Adrenal gland (tissue), 19 donors: ENCODE measurements at places on chromosomes 4 and X. TPM values are rescaled to one million over a fixed set of nuclear protein-coding genes. Genes with fewer than 3 reads are reported as not detected.

- H3K4me1 ChIP-seq: no peaks in the 10 kb centered on the region
- peaks cover 3% of the 10 kb centered on the region for H3K27me3 ChIP-seq
- H3K27ac ChIP-seq: no peak overlapping the region
- no peak overlapping the region for H3K4me3 ChIP-seq
- no peaks in the 10 kb centered on the region for H3K36me3 ChIP-seq
- no peak for DNase-seq
Measured at GRCh38 chrX:118218940-118219339, 102.3 kb upstream of the KLHL13 start.

DNA sequence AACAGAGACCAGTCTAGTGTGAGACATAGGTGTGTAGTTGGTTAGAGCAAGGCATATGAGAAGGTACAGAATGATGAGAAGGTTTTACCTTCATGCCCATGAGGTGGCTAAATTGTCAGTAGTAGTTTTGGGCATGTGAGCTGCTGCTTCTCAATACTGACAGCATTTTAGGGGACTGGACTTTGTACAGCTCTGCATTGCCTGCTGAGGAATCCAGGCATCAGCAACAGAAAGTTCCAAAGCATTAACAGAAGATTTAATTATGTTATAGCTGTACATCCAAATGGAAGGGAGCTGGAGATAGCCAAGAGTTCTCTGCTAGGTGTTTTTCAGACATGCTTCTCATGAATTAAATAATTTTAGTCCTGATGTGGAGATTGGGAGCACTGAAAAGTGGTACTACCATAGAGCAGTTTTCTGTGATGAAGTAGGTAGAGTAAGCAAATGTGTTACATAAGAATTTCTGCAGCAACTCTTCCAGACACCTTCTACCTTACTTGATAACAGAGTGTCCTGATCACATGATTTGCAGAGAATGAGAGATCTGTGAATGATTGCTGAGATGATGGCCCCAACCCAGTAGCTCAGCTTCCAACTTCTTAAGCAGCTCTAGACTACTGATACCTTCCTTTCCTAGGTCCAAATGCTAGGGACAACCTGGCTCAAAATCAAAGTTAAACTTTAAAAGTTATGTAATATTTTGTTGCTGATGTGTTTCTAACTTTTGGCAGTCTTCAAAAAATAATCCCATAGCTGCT lies 30.4 kb downstream of the FNIP2 start:
- H3K27me3 ChIP-seq: no peaks in the 10 kb centered on the region
- H3K27ac ChIP-seq: no peak overlapping the region
- no peaks in the 10 kb centered on the region for H3K4me1 ChIP-seq
- DNase-seq: no peak

- H3K36me3 ChIP-seq: no peaks in the 10 kb centered on the region
- peaks cover 17% of the 10 kb centered on the region for H3K4me1 ChIP-seq
- H3K27me3 ChIP-seq: no peaks in the 10 kb centered on the region
- no peak overlapping the region for H3K4me3 ChIP-seq
Measured at GRCh38 chr4:80180743-80181142, 16.6 kb upstream of the PRDM8 start.

- DNase-seq: peak; percentile 28
- no peaks in the 10 kb centered on the region for H3K36me3 ChIP-seq
- H3K27me3 ChIP-seq: no peaks in the 10 kb centered on the region
- H3K27ac ChIP-seq: no peak overlapping the region
- no peaks in the 10 kb centered on the region for H3K4me1 ChIP-seq
Measured at GRCh38 chr4:42627885-42628646, 28.8 kb downstream of the ATP8A1 start.

DNA sequence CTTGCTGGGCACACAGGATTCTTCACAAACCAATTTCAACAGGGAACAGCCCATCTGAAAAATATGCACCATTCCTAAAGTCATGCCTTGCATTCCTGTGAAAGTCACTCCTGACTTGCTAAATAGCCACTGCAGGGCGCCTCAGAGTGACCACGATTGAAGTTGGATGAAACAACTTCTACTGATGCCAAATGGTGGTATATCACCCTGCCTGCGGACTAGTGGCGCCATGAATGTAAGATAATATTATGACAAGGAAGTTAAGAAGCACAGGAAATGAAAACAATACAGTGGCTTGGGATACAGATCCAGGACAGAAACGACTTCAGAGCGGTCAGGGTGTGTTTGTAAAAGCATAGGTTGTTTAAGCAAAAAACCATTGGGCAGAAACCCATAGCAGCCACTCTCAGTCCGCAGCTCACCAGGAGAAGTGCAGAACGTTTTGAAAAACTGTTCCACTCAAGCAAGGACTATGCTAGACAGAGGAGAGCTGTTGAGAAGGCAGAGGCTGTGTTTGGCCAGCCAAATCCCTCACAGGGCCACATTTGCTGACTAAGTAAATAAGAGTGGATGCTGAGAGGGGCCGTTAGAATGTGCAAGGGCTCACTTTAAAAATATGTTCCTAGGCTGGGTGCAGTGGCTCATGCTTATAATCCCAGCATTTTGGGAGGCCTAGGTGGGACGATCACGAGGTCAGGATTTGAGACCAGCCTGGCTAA lies 250.4 kb downstream of the PTTG2 start:
- no peak for DNase-seq
- H3K4me3 ChIP-seq: no peak overlapping the region
- H3K27ac ChIP-seq: no peak overlapping the region
- no peaks in the 10 kb centered on the region for H3K36me3 ChIP-seq

DNA sequence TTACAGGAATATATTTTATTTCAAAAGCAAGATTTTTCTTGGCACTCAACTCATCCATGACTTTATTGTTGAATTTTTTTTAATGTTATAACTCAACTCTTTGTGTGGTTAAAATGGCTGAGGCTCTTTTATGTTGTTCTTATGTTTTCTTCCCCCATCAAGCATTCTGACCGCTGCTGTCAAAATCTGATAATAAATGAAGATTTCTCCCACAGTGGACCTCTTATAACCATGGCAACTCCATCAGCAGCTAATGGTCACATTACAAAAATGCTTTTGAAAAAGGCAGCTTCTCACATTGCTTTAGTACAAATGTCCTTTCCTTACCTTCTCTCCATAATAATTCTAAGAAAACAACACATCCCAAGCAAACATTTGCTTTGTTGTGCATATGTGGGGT lies 96.0 kb upstream of the ATOH1 start:
- H3K27ac ChIP-seq: no peak overlapping the region
- H3K4me3 ChIP-seq: no peak overlapping the region
- no peak for DNase-seq
- no peaks in the 10 kb centered on the region for H3K27me3 ChIP-seq
- no peaks in the 10 kb centered on the region for H3K4me1 ChIP-seq

GRCh38 chr4:165991325-165992180 lies 118.5 kb downstream of the TLL1 start:
- H3K27me3 ChIP-seq: no peaks in the 10 kb centered on the region
- no peaks in the 10 kb centered on the region for H3K4me1 ChIP-seq
- H3K27ac ChIP-seq: no peak overlapping the region
- DNase-seq: no peak
- H3K36me3 ChIP-seq: no peaks in the 10 kb centered on the region

GRCh38 chrX:138877746-138878145 lies 166.2 kb upstream of the FGF13 start:
- no peaks in the 10 kb centered on the region for H3K27me3 ChIP-seq
- H3K4me1 ChIP-seq: no peaks in the 10 kb centered on the region
- H3K27ac ChIP-seq: no peak overlapping the region
- no peak overlapping the region for H3K4me3 ChIP-seq
- no peaks in the 10 kb centered on the region for H3K36me3 ChIP-seq
- DNase-seq: no peak

DNA sequence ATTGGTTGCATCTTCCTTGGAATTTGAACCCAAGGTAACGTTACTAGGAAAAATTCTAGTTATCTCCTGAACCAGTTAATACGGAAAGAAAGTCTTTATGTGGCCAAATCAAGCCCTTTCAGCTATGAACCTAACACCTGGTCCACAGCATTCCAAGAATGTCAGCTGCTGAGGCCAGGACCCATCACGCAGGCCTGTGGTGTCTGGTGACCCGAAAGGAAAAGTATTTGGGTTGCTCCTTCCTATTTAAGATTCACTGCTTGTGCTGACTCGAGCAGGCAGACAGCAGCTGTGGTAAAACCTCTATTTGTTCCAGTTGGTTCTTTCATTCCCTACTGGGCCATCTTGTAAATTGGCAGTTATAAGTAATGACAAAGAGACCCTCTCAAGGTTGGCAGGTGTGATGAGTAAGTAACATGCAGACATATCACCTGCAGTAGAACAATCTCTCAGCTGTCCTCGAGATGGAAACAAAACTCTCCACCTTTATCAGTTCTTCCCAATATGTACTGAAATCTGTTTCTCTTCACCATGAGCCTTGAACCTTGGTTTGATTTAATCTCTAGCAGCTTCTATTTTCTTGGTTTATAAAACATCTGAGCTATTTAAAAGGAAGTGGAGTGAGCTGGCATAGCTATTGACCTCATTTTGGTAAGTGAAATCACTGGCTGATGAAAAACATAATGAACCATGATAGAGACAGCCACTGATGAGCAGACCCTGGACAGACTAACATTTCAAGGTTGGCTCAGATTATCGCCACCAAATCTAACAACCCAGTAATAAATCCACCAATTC lies 182.1 kb upstream of the SMIM31 start:
- DNase-seq: no peak
- H3K27ac ChIP-seq: no peak overlapping the region

- no peak overlapping the region for H3K27ac ChIP-seq
- H3K4me3 ChIP-seq: no peak overlapping the region
- no peaks in the 10 kb centered on the region for H3K27me3 ChIP-seq
- no peaks in the 10 kb centered on the region for H3K4me1 ChIP-seq
Measured at GRCh38 chr4:33060674-33061542, 2340.7 kb downstream of the PCDH7 start.

DNA sequence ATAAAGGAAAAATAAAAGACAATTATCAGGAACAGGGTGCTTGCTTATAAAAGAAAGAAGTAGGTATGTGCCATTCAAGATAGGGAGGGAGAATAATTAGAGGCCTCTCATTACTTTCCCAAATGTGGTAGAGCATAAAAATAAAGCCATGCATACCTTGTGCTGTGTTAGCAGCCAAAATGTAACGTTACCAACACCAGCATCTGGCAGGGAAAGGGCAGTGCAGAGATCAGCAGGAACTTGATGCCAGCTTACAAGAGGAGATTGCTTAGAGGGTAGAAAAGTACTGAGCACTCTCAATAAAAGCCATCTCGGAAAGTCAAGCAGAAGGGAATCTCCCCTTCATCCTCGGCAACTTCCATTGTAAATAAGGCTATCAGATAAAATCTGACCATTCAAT lies 195.6 kb downstream of the RASL11B start:
- no peaks in the 10 kb centered on the region for H3K36me3 ChIP-seq
- no peak overlapping the region for H3K4me3 ChIP-seq
- DNase-seq: no peak
- no peaks in the 10 kb centered on the region for H3K4me1 ChIP-seq

GRCh38 chrX:143058120-143058519 lies 32.4 kb downstream of the SPANXN4 start:
- no peaks in the 10 kb centered on the region for H3K36me3 ChIP-seq
- no peaks in the 10 kb centered on the region for H3K27me3 ChIP-seq
- H3K4me3 ChIP-seq: no peak overlapping the region
- no peak overlapping the region for H3K27ac ChIP-seq
- DNase-seq: no peak

DNA sequence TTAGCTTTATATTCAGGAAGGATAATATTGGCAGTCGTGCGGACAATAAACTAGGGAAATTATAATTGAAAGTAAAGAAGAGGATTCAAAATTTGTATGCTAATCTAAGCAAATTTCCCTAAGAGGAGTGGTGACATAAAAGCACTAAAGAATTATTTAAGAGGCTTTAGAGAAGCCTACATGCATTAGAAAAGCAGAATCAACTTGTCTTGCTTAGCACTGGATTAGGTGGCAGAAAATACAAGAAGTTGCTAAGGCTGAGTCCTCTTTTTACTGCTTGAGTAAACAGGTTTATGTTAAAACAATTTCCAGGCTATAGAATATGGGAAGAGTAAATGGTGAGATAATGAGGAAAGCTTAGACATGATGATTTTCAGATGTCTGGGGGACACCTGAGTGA lies 991.5 kb downstream of the PCDH18 start:
- H3K4me3 ChIP-seq: no peak overlapping the region
- DNase-seq: no peak
- no peak overlapping the region for H3K27ac ChIP-seq
- H3K27me3 ChIP-seq: no peaks in the 10 kb centered on the region
- H3K4me1 ChIP-seq: no peaks in the 10 kb centered on the region

DNA sequence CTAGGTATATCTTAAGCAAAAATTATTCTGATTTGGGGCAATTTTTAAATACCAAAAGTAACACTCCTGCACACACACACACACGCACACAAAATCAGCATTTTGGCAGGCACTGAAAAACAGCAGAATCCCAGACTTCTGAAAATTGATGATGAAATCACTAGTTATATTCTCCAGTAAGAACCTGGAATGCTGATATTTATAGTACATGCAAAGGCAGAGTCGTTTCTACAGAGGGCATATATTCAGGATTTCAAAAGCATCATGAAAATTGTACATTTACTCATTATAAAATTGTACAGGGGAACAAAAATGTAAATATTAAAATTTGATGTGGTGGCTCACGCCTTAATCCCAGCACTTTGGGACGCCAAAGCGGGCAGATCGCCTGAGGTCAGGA lies 352.5 kb upstream of the PITX2 start:
- no peaks in the 10 kb centered on the region for H3K36me3 ChIP-seq
- H3K27ac ChIP-seq: no peak overlapping the region
- H3K27me3 ChIP-seq: no peaks in the 10 kb centered on the region
- H3K4me3 ChIP-seq: no peak overlapping the region

DNA sequence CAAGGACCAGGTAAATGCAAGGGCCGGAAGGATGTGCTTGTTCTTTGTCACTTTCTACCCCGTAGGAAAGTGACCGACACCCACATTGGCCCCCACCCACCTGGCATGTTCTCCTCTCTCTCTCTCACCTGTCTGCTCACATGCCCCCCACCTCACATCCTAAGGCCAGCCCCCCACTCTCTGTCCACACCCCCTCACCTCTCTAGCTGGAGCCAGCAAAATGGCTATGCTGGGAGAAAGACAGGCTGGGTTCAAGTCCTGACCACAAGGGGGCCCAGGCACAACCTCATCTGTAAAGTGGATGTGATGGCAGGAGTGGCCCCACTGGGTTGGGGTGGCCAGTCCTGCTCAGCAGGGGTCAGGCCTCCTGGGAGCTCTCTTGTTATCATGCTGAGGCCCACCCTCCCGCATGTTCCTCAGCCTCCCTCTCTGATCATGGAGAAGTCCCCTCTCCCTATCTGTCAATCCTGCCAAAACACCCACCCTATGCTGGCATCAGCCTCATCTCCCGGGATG lies 1.7 kb upstream of the PPP2R2C start:
- H3K27me3 ChIP-seq: peaks cover 35% of the 10 kb centered on the region
- H3K4me3 ChIP-seq: no peak overlapping the region
- DNase-seq: no peak
- no peaks in the 10 kb centered on the region for H3K4me1 ChIP-seq

Gene CLCN4
- 6.4 TPM for total RNA-seq

Gene KDR
- 47.8 TPM for total RNA-seq

Gene PPP1R2C
- not detected for total RNA-seq

Gene GAGE12G
- total RNA-seq: not detected

Gene SOD3
- total RNA-seq: 23.1 TPM

Gene FOXR2
- total RNA-seq: not detected

Gene SORCS2
- total RNA-seq: 1.5 TPM

Gene EGF
- total RNA-seq: not detected

Gene GAGE12E
- not detected for total RNA-seq

Gene TENM3
- 43.2 TPM for total RNA-seq

Gene PALLD
- 93.7 TPM for total RNA-seq

Gene RASGEF1B
- 10.7 TPM for total RNA-seq
